Amniotic stem cell (primary cell): ENCODE measurements at places on chromosomes 12 and 14.
A peak's percentile ranks its signal among the peaks of the same experiment; 100 is the strongest.

DNA sequence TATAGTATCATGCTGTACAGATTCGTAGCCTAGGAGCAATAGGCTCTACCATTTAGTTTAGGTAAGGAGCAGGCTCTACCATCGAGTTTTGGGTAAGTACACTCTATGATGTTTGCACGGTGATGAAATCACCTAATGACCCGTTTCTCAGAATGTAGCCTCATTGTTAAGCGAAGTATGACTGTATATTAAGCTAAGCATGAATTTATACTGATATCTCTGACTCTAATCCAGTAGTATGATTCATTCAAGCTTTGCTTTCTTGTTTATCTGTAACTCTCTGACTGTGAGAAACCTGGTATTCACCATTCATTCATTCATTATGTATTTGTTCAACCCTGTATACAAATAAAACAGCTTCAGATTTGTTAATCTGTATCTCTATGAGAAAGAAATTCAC is 283.9 kb upstream of the PRICKLE1 start:
- DNase-seq = no peak

DNA sequence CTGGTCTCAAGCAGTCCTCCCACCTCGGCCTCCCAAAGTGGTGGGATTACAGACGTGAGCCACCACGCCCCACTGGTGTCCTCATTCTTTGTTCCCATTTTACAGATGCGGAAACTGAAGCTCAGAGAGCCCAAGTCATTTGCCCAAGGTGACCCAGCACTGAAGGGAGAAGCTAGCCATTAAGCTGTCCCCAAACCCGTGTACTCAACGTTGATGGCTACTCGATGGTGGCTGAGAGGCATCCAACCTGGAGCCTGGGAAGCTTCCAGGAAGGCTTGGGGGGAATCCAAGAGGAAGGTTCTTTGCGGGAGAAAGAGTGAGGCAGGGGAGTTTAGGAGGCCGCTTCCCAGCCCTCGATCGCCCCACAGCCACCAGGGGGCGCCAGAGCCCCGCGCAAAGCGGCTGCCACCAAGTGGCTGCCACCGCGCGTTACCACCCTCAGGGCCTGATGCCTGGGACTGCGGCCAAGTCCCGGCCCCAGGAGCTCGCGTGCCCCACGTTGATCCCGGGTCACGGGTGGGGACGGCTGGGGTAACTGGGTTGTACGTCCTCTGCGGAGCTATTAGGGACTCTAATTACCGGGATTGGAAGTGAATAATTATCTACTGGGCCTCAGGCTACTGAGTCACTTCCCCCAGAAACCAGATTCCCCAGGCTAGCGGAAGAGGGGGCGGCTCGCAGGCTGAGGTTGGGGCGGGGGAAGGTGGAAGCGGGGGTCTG is 8.8 kb upstream of the SH2B3 start:
- peak; percentile 61 for DNase-seq

GRCh38 chr14:52266179-52266578 is 1.3 kb upstream of the PTGDR start:
- DNase-seq = no peak

DNA sequence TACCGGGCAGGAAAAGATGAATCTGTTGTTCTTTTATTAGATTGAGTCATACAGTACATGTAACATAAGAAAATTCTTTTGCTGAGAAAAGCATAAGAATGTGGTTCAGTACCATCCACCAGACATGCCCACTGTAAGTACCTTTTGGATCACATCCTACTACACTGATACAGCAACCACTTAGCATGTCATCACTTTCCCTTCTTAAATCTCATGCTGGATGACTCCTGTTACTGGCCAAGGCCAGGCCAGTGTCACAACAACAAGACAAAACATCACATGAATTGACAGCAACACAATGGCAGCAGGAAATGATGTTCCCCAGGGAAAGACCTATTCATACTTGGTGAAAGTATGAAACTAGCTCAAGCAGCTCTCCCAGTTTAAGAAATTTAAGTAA is 46.4 kb downstream of the STXBP6 start:
- DNase-seq = no peak

DNA sequence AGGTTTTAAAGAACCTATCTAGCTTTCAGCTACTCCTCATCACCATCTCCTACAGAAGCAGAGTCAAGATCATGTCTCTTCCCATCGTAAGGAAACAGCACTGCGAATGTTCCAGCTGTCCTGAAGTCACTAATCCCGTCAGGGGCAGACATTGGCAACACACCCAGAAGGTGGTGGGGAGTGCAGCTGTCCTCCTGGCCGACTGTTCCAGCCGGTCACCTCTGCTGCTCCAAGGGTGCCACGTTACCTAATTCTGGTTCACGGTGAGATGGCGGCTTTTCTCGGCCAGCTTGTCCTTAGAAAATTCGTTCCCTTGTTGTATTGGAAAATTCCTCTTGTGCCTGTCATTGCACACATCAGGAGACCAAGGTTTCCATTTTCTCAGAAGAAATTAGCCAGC is 196.2 kb downstream of the ZFP36L1 start:
- DNase-seq = no peak

DNA sequence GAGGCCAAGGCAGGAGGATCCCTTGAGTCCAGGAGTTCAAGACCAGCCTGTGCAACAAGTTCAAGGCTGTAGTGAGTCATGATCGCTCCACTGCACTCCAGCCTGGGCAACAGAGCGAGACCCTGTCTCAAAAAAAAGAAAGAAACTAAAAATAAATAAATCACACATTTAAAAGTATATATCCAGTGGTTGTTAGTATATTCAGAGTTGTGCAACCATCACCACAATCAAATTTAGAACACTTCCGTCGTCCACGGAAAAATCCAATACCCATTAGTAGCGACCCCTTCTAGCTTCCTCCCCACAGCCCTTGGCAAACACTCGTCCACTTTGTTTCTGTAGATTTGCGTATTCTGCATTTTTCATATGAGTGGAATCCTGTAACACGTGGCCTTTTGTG is 44.7 kb upstream of the EML1 start:
- DNase-seq = no peak

DNA sequence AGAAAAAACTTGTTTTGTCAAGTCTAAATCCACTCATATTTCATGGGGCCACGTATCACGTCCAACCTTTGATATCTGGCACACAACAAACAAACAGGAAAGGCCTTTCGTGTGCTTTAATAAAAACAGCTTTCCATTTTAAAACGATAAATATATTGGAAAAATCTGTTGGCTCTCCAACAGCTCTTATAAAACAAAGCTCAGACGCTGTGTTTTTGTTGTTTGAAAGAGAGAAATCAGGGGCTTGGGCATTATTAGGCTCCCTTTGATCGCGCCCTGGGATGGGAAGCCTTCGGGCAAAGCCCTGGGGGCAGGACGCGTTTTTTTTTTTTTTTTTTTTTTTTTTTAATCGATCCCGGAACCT is 429 bp upstream of the PLEKHA5 start:
- no peak for DNase-seq

- no peak for DNase-seq
Observed at GRCh38 chr12:23911574-23911973, 37.9 kb downstream of the SOX5 start.

GRCh38 chr12:121800694-121801594 is 2.9 kb upstream of the SETD1B start:
- no peak for DNase-seq

DNA sequence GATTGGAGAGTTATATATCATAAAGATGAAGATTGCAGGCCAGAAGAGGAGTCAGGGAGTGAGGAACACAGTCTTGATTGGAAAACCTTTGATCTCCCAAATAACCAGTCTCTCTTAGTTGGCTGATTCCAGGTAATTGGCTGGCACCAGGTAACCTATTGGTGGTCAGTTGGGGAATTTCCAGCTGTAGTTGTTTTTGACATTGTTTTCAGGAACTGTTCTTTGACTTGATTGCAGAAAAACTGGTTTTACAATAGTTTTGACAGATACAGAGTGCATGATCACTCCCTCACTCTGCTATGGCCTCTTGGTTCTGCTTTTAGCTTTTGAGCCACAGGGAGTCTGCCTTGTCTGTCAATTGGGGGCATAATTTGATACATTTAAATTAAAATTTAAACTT is 71.6 kb downstream of the ZNF641 start:
- DNase-seq = no peak

DNA sequence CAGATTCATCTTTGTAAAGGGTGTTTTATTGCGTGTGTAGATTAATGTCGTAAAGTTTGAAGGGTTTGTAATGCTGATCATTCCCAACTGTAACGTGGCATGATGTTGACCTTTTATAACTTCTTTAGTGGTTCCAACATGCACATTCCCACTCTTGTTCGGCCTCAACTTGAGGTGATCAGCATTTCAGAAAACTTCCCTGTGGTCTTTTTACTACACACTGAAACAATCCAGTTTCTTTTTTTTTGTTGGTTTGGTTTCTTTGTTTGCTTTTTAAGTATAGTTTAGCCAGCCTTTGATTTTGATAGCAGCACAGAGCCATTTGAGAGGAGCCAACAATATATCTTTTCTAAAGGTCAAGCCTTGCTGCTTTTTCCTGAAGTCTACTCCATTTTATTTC is 22.8 kb downstream of the UTP20 start:
- DNase-seq = no peak

DNA sequence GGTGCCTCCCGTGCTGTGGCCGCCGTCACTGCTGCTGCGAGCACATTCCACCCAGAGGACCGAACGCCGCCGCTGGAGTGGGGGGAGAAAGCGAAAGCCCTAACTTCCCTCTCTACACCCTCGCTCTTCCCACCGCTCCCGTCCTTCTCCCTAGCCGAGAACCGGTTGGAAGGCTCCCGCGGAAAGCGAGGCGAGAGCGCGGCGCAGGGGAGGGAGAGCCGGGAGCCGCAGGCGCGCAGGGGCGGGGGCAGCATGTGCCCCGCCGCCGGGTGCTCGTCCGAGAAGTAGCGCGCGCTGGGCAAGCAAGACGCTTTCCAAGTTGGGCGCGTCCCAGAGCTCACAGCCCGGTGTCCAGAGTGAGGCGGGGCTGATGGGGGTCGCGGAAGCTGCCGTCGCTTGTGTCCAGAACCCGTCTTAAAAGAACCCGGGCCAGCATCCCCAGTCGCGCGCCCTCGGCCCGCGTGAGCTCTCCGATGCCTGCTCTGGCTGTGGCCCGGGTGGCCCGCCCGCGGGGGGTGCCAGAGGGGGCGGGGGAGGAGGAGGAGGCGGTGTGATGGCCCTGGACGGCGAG is at the start of gene TRHDE:
Gene TRHDE, plus strand, starts transcription at position 280 of the 571 bp plus-strand sequence. Its CDS starts 274 bp downstream, at position 554.
- no peak for DNase-seq

GRCh38 chr14:58428118-58428683 is 682 bp downstream of the KIAA0586 start:
- peak; percentile 13 for DNase-seq

GRCh38 chr14:87419925-87420324 is 573.1 kb downstream of the GALC start:
- DNase-seq = no peak

- no peak for DNase-seq
Observed at GRCh38 chr12:93757792-93758694, 80.9 kb downstream of the CRADD start.

DNA sequence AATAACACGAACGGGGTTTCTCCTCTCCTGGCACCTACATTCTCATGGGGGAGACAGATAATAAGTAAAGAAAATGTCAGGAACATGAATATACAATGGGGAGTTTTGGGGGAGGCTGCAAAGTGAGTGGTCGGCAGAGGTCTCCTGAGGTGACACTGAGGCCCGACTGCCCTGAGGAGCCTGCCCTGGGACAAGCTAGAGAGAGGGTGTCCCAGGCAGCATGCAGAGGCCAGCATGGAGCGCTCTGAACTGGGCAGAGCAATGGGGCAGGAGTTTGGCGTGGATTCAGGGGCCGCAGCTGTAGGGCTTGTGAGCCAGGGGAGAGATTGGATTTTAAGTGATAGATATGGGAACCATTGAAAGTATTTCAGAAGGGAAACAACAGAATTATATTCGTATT is 320.5 kb downstream of the CACNA1C start:
- DNase-seq = no peak

GRCh38 chr12:26514364-26514763 is 318.6 kb downstream of the ITPR2 start:
- no peak for DNase-seq

- no peak for DNase-seq
Observed at GRCh38 chr12:103830025-103830725, 10.9 kb downstream of the NT5DC3 start.

GRCh38 chr14:104387022-104388010 is 192.2 kb upstream of the C14orf180 start:
- DNase-seq = no peak

- DNase-seq = no peak
Observed at GRCh38 chr12:83850531-83850930, 1062.1 kb downstream of the SLC6A15 start.

- no peak for DNase-seq
Observed at GRCh38 chr12:42735861-42736361, 146.4 kb upstream of the PRICKLE1 start.

- DNase-seq = no peak
Observed at GRCh38 chr12:2498964-2499500, 295.7 kb upstream of the FKBP4 start.

DNA sequence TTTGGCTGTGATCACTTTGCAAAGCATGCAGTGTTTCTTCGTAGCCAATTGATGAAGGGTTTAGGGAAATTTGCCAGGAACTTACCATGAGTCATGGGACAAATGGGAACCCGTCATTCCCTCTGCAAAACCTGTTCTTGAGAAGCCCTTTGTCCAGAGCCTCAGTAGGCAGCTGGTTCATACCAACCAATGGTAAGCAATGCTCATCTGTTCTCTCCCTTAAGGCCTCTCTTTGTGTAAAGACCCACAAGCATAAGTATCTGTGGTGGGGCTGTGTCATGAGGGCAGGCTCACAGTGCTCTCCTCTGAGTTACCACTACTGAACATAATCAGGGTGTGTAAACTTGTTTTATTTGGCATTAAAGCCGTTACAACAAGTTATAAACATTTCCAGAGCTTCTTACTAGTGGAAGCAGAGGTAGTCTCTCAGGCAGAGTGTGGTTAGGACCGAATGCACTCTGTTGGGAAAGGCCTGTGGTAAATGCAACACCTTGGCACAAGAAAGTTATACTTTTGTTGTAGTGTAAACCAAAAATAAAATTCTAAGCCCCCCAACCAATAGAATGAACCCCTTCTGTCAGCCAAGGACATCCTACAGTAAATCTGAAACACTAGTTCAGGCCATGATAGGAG is 119.8 kb downstream of the SINHCAF start:
- DNase-seq = no peak

DNA sequence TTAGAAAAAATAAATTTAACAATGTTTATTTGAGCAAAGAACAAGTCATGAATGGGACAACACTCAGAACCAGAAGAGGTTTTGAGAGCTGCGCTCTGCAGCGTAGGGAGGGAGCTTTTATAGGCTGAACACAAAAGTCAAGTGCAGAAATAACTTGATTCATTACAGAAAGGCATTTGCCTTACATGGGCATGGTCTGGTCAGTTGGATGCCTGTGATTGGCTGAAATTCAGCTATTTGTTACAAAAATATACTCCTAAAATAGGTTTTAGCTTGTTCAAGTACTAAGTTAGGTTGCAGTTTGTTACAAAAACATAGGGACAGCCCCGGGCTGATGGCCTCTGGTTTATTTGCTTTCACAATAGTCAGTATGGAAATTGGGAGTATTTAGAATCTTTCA is 118.0 kb downstream of the NUAK1 start:
- no peak for DNase-seq

DNA sequence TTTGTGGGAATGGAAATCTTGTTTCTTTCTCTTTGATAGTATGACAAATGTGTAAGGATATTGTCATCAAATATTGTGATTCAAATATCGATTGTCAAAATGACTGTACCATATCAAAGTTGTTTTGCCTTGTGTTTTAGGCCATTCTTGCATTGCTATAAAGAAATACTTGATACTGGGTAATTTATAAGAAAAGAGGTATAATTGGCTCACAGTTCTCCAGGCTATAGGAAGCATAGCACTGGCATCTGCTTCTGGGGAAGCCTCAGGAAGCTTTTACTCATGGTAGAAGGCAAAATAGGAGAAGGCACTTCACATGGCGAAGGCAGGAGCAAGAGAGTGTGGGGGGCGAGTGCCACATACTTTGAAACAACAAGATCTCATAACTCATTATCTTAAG is 7.8 kb downstream of the TRMT5 start:
- no peak for DNase-seq
